Spinal cord (tissue), 10 donors: ENCODE measurements at places on chromosomes 4 and X. TPM values are rescaled to one million over a fixed set of nuclear protein-coding genes. Genes with fewer than 3 reads are reported as not detected.

DNA sequence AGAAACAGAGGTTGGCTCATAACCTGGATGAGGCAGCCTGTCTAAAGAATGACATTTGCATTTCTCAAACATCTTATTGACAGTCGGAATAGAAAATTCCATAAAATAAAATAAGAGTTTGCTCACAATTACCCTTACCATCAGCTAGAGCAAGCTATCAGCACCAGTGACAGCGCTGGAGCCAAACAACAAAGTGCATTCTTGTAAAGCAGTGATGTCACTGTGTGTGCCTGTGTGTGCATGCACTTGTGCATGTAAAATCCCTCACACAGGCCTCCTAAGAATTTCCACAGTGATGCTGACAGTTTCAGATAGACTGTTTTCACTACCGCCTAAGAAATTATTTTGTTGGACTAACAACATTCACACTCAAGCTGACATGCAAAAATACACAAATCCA is 77.6 kb downstream of the EVC2 start:
- DNase-seq = peak; percentile 26
- H3K4me1 ChIP-seq = peaks cover 3% of the 10 kb centered on the region
- no peaks in the 10 kb centered on the region for H3K27me3 ChIP-seq
- H3K27ac ChIP-seq = no peak overlapping the region
- no peak overlapping the region for H3K4me3 ChIP-seq
- peaks cover 3% of the 10 kb centered on the region for H3K36me3 ChIP-seq

- no peaks in the 10 kb centered on the region for H3K36me3 ChIP-seq
- no peak overlapping the region for H3K27ac ChIP-seq
- DNase-seq = no peak
- H3K4me1 ChIP-seq = no peaks in the 10 kb centered on the region
Observed at GRCh38 chr4:95107004-95107403, 349.2 kb downstream of the BMPR1B start.

GRCh38 chrX:68950937-68951336 is 122.1 kb downstream of the EFNB1 start:
- no peaks in the 10 kb centered on the region for H3K36me3 ChIP-seq
- H3K4me3 ChIP-seq = no peak overlapping the region
- no peaks in the 10 kb centered on the region for H3K27me3 ChIP-seq
- H3K4me1 ChIP-seq = no peaks in the 10 kb centered on the region

DNA sequence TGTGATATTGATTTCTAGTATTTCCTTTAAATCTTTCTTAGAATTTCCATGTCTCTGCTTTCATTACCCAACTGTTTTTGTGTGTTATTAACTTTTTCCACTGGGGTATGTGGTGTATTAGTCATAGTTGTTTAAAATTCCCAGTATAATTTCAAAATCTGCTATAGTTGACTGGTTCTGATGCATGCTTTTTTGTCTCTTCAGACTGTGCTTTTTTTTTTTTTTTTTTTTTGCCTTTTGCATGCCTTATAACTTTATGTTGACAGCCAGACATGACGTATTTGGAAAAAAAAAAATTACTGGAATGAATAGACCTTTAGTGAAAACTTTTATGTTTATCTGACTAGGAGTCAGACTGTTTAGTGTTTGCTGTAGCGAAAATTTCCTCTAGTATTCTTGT is 580.4 kb downstream of the ANKRD50 start:
- no peaks in the 10 kb centered on the region for H3K27me3 ChIP-seq
- H3K4me1 ChIP-seq = no peaks in the 10 kb centered on the region

DNA sequence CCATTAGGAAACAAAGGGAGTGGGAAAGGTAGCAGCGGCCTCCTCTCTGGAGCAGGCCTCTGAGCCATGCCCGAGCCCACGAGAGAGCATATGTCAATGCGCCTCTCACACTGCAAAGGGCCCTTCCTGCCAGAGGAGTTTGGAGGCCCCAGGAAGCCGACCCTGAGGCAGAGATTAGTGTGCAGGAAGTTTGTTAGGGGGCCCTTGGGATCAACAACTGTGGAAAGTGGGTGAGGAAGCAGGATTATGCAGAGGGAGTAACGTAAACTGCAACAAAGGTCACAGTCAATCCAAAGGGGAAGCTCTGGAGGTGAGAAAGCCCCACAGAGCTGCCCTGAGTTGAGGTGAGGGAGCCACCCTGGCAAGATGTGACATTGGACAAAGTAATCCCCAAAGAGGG is 17.4 kb downstream of the RTL5 start:
- H3K27me3 ChIP-seq = peaks cover 15% of the 10 kb centered on the region
- H3K4me3 ChIP-seq = no peak overlapping the region
- no peaks in the 10 kb centered on the region for H3K4me1 ChIP-seq
- H3K27ac ChIP-seq = no peak overlapping the region
- no peak for DNase-seq

DNA sequence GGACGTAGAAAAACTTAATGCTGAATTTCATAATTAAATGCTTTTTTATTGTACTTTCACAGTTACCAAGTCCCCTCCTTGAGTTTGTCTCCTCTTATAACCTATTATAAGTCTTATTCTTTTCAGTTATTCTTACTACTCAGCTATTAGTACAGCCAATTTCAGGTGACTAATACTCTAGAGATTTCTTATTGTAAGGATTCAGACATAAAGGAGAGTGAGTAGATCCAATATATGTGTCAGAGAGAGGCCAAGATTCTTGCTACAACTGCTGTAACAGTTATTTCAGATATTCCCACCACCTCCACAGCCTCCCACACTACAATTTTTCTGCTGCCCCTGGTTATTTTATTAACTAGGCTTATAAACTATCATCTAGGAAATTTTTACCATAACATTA is 274.5 kb downstream of the GPAT3 start:
- no peaks in the 10 kb centered on the region for H3K36me3 ChIP-seq
- no peak overlapping the region for H3K27ac ChIP-seq
- DNase-seq = no peak

- no peak for DNase-seq
- no peaks in the 10 kb centered on the region for H3K36me3 ChIP-seq
- H3K27ac ChIP-seq = no peak overlapping the region
- H3K4me3 ChIP-seq = no peak overlapping the region
- H3K27me3 ChIP-seq = no peaks in the 10 kb centered on the region
Observed at GRCh38 chr4:184344435-184344834, 126.8 kb upstream of the ENPP6 start.

DNA sequence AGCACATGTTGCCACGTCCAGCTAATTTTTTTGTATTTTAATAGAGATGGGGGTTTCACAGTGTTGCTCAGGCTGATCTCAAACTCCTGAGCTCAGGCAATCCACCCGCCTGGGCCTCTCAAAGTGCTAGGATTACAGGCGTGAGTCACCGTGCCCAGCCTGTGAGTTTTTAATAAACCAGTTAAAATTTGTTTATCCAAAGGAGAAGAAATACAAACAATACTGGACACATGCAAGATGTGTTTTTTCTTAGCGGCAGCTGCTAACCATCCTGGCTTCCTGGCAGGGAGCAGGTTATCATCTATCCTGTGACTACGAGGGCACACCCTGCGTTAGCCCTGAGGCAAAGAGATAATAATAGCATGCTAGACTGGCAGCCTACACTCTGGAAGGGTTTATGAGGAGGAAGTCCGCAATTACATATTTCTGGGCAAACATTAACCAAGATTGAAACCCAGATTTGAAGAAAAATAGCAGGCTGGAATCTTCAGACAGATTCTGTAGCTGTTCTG is 191.4 kb downstream of the SPRY1 start:
- DNase-seq = no peak
- no peak overlapping the region for H3K4me3 ChIP-seq
- no peaks in the 10 kb centered on the region for H3K36me3 ChIP-seq

GRCh38 chr4:2484993-2485392 is 16.1 kb downstream of the RNF4 start:
- DNase-seq = no peak
- no peaks in the 10 kb centered on the region for H3K27me3 ChIP-seq
- peaks cover 7% of the 10 kb centered on the region for H3K36me3 ChIP-seq

DNA sequence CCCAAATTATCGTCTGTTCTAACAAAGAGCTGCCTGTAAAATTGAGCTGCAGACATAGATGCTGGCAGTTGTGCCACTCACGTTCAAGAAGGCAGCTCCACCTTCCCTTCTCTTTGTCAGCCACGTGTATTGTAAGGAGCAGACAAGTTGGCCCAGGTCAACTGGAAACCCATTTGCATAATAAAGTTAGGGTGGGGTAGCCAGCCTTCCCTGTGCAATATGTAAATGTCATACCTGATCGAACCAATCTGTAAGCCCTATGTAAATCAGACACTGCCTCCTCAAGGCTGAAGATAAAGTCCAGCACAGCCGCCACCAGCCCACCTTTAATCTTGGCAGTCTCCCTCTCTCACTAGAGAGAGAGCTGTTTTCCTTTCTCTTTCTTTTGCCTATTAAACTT is 117.2 kb downstream of the TMEM144 start:
- H3K27me3 ChIP-seq = no peaks in the 10 kb centered on the region
- no peak overlapping the region for H3K4me3 ChIP-seq
- no peak for DNase-seq
- H3K27ac ChIP-seq = no peak overlapping the region
- H3K36me3 ChIP-seq = no peaks in the 10 kb centered on the region

GRCh38 chr4:109327641-109328040 is 25.2 kb upstream of the COL25A1 start:
- no peaks in the 10 kb centered on the region for H3K4me1 ChIP-seq
- H3K4me3 ChIP-seq = no peak overlapping the region
- H3K27me3 ChIP-seq = no peaks in the 10 kb centered on the region
- no peaks in the 10 kb centered on the region for H3K36me3 ChIP-seq

GRCh38 chrX:129472116-129472515 is 51.2 kb downstream of the SMARCA1 start:
- H3K27me3 ChIP-seq = no peaks in the 10 kb centered on the region
- no peak overlapping the region for H3K4me3 ChIP-seq
- DNase-seq = no peak
- no peaks in the 10 kb centered on the region for H3K4me1 ChIP-seq

- H3K27ac ChIP-seq = no peak overlapping the region
- peaks cover 5% of the 10 kb centered on the region for H3K27me3 ChIP-seq
- DNase-seq = no peak
- H3K4me1 ChIP-seq = no peaks in the 10 kb centered on the region
- H3K36me3 ChIP-seq = peaks cover 9% of the 10 kb centered on the region
Observed at GRCh38 chrX:21972721-21973120, 32.2 kb downstream of the SMS start.

- DNase-seq = no peak
- no peak overlapping the region for H3K4me3 ChIP-seq
- peaks cover 48% of the 10 kb centered on the region for H3K27me3 ChIP-seq
- no peaks in the 10 kb centered on the region for H3K36me3 ChIP-seq
- no peaks in the 10 kb centered on the region for H3K4me1 ChIP-seq
Observed at GRCh38 chrX:13646154-13646549, 6.8 kb upstream of the TCEANC start.

The SEC31A gene
- 161 TPM for total RNA-seq

The ATP8A1 gene
- total RNA-seq = 247 TPM

The SLC4A4 gene
- total RNA-seq = 107 TPM

The SSX2B gene
- not detected for total RNA-seq

The IQCM gene
- not detected for total RNA-seq

The ZDHHC15 gene
- 16.0 TPM for total RNA-seq

The MAD2L1 gene
- total RNA-seq = 14.6 TPM

The TBX22 gene
- 0.30 TPM for total RNA-seq

The SLITRK2 gene
- 8.3 TPM for total RNA-seq

The AASDH gene
- 26.3 TPM for total RNA-seq

The MXD4 gene
- total RNA-seq = 56.7 TPM
